ENCODE measurements at places on chromosomes 6 and 20.

GRCh38 chr20:56285496-56285895 is 37.0 kb downstream of the MC3R start:
- no peak for DNase-seq

DNA sequence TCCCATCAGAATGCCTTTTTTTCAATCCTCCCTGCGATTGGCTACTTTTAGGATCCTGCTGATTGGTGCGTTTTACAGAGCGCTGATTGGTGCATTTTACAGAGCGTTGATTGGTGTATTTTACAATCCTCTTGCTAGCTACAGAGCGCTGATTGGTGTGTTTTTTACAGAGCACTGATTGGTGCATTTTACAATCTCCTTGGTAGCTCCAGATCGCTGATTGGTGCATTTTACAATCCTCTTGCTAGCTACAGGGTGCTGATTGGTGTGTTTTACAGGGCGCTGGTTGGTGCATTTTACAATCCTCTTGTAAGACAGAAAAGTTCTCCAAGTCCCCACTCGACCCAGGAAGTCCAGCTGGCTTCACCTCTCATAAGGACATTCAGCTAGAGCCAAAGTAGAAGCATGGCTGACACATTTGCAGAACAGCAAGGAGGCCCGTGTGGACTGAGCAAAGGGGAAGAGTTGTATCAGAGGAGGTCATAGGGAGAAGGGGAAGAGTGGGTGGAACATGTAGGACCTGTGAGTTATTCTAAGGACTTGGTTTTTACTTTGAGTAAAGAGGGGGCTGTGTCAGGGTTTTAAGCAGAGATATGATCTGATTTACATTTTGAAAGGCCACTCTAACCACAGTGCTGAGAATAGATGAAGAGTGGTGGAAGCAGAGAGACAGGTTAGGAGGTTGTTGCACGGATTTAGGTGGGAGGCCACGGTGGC is 2.6 kb downstream of the ALDH5A1 start:
- no peak for DNase-seq

GRCh38 chr20:45497971-45498494 is 17.4 kb downstream of the SPINT3 start:
- DNase-seq = no peak

DNA sequence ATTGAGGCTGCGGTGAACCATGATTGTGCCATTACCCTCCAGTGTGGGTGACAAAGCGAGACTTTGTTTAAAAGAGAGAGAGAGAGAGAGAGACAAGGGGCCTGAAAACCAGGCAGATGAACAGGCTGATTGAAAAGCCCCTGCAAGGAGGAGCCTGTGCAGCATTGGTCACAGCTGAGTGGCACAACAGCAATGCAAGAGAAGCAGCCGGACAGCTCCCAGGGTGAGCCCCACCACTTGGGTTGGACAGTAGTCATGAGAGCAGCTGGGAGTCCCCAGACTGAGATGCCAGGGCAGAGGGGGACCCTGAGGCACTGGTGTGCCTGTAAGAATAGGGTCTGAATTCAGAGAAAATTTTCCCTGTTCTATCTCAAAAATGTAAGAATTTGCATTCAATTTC is 10.2 kb downstream of the DNPH1 start:
- DNase-seq = no peak

- DNase-seq = no peak
Measured at GRCh38 chr20:57440678-57441509, 49.7 kb downstream of the RBM38 start.

GRCh38 chr6:147195510-147195909 is 8.7 kb upstream of the STXBP5 start:
- no peak for DNase-seq

DNA sequence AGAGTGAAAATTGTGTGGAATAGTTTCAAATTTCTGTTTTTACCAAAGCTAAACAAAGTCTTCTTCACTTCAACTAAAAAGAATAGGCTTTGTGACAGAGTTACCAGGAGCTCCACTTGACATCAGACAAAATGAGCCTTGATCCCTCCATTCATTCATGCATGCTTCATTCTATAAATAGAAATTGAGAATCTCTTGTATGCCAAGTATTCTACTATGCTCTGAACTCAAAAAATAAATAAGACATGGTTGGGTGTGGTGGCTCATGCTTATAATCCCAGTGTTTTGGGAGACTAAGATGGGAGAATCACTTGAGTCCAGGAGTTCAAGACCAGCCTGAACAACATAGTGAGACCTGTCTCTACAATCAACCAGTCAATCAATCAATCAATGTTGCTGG is 236.6 kb upstream of the FAM83B start:
- DNase-seq = no peak

GRCh38 chr6:158938220-158938619 is 61.8 kb downstream of the RSPH3 start:
- no peak for DNase-seq

DNA sequence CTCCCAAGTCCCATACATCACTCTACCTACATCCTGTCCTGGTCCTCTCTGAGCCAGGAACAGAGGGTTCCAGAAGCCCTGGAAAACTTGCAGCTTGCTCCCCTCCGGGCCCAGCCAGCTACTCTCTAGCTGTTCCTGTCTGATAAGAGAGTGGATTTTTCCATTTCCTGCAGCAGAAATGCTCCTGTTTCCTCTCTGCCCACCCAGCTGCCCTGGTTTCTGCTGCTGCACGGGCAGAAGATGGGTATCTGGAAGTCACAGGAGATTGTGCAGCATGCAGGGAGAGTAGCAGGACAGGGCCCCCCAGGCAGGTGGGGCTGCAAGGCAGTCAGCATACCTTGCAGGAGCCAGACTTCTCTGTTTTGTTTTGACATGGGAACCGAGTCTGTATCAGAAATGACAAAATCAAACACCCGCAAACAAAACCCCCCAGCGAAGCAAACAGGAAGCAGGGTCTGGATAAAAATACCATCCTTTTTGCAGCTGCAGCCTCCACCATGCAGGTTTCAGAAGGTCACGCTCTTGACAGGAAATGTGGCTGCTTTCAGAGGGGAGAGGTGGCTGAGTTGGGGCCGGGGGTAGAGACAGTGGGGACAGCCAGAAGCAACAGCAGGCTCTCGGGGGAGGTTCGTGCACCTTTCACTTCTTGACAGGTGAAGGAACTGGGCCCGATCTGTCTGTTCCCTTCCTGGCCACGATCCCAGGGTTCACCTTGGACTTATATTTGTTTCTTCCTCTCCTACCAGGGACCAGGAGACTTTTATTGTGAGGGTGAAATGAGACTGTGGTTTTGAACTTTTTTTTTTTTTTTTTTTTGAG is 50.8 kb upstream of the FAM83D start:
- DNase-seq = peak; percentile 63
